Gastrocnemius medialis (tissue), 4 donors: ENCODE measurements at places on chromosomes 11 and 22. TPM values are rescaled to one million over a fixed set of nuclear protein-coding genes. Genes with fewer than 3 reads are reported as not detected.

- no peak for DNase-seq
Observed at GRCh38 chr11:36719358-36720107, 121.5 kb upstream of the RAG2 start.

DNA sequence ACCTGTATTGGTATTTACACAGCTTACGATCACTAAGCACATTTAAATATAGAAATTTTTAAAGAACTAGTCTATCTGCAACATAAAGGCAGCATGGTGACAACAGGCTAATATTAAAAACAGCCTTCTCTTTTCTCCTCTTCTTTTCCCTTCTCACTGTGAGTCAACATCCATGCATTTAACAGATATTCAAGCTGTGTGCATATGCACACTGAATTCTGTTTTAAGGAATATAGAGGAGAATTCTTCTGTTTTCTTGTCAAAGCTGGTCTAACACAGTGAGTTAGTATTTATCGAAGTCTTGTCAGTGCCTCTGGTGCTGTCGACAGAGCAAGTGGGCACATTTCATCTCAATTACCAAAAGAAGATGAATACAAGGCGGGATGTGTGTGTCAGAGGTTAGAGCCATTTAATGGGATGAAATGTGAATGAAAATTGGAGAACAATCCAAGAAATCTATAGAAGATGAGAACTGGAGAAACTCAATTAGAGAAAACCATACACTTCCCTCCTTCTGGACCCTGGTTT lies 282.3 kb downstream of the FAT3 start:
- DNase-seq = no peak

DNA sequence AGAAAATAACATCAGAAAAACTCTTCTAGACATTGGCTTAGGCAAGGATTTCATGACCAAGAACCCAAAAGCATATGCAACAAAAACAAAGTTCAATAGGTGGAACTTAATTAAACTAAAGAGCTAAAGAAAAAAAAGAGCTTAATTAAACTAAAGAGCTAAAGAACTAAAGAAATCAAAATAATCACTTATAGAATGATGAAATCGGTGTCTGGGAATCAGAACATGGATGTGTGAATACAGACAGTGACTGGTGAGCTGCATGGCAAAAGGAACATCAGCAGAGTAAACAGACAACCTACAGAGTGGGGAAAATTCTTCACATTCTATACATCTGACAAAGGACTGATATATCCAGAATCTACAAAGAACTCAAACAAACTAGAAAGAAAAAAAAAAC lies 41.4 kb downstream of the ZNF280B start:
- DNase-seq = no peak

- DNase-seq = no peak
Observed at GRCh38 chr11:73173755-73174494, 31.8 kb upstream of the FCHSD2 start.

Gene BATF2
- total RNA-seq = 2.0 TPM

DNA sequence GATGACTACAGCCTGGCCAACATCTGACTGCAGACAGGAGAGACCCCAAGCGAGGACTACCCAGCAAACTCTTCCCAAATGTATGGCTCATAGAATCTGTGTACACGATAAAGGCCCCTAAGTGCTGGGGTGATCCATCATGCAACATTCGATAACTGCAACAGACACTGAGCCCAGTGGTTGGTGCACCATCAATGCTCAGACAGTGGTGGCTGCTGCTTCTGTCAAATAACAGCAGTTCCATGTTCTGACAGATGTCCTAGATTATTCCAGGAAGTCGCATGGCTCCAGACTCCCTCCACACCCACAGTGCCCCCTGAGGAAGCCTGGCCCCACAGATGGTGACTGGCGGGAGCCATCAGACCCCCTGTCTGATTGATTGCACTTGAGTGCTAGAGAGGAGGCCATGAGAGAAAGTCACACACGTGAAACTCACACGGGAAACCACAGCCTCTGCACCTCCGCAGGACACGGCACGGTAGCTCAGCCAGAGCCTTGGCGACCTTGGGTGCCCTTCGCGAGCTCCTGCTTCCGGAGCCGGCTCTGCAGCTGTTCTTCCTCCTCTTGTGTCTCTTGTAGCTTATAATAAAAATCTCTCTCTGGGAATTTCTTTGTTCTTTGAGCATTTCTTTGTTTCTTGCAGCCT lies 1155.9 kb downstream of the TBC1D22A start:
- no peak for DNase-seq

Gene DEPDC5
- total RNA-seq = 8.9 TPM

Gene CCDC188
- not detected for total RNA-seq

Gene OR51B2
- total RNA-seq = not detected

Gene TRIM6
- 0.35 TPM for total RNA-seq
